ENCODE measurements at places on chromosomes 6 and 20. TPM values are rescaled to one million over a fixed set of nuclear protein-coding genes. Genes with fewer than 3 reads are reported as not detected.

DNA sequence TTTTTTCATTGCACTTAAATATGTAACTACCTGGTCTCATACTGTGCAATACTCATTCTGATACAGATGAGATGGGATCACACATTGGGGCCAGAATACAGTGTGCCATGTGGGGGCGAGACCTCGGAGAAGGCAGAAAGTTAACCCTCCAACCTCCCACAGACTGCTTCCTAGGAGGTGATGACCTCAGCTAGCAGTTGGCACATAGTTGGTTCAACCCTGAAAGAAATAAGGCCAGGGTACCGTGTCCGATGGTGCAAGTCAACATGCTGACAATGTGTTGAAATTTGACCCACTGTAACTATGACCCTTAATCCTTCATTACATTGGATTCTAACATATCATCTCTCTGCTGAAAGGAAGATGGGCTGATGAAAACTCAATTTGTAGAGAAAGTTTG is 61.9 kb downstream of the GJA10 start:
- DNase-seq: no peak

GRCh38 chr6:136333824-136334464 is 44.3 kb upstream of the BCLAF1 start:
- no peak for DNase-seq

- DNase-seq: no peak
Measured at GRCh38 chr6:108755257-108756240, 92.7 kb upstream of the ARMC2 start.

The SEMG1 gene
- total RNA-seq: not detected

GRCh38 chr6:123925350-123925749 is 121.7 kb downstream of the NKAIN2 start:
- no peak for DNase-seq
